ENCODE measurements at places on chromosomes 2 and 18.

GRCh38 chr2:143431316-143431715 is 302.1 kb downstream of the ARHGAP15 start:
- DNase-seq: no peak

DNA sequence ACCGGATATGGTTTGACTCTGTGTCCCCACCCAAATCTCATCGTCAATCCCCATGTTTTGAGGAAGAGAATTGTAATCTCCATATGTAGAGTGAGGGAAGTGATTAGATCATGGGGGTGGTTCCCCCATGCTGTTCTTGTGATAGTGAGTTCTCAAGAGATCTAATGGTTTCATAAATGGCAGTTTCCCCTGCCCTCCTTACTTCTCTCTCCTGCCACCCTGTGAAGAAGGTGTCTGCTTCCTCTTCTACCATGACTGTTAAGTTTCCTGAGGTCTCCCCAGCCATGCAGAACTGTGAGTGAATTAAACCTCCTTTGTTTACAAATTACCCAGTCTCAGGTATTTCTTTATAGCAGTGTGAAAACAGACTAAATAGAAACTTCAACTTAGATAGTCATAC is 69.5 kb downstream of the SESTD1 start:
- DNase-seq: no peak

- DNase-seq: no peak
These were observed 29.7 kb downstream of the TWSG1 start for GRCh38 chr18:9364242-9364641.

DNA sequence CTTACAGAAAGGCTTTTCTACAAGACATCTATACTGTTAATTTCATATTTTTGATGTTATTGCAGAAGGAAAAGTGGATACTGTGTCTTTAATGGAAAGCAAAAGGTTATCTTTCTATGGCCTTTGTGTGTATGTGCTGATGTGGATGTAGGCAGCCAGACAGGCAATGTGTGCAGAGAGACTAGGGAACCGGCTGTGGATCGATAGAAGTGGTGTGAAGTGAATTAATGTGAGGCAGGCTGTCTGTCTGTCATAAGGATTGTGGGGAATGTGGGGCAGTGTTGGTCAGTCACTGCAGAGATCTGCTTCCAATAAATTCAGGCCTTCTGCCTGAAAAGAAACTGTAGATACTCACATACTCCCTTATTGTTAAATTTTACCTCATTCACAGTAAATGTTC is 156.7 kb downstream of the WDR7 start:
- DNase-seq: no peak

DNA sequence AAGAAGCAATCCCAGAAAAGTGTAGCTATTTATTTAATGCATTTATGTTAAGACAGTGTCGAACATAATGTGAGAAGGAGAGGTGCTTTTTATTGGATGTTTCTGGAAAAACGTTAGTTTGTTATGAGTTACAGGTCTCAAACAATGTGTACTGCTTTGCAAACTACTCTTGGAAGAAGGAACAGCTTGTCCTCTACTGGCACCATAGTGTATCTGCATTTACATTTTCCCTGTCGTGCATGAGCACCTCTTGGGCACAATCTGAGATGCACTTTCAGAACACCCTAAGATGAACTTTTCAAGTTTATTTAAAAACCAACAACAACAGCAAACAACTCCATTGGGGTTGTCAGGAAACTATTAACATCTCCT is 22.8 kb downstream of the CCNYL1 start:
- no peak for DNase-seq

DNA sequence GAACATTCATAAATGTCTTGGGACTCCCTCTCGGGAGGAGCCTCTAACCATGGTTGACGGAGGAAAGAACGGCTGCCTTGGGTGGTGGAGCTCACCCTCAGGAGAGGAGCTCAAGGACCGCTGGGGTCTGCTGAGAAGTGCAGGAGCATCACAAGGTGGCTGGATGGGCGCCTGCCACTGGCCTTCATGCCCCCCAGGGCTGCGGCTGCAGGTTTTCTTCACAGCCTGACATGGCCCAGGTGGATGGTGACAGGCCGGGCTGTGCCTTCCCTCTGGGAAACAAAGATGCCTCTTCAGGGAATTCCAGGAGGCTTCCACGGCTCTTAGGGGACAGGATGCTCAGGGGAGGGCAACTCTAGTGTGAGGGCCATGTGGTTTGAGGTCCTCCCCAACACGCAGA is 119.5 kb upstream of the PXDN start:
- DNase-seq: no peak

GRCh38 chr2:118061135-118061955 is 26.9 kb upstream of the INSIG2 start:
- no peak for DNase-seq

GRCh38 chr2:189558516-189559272 is 21.9 kb downstream of the SLC40A1 start:
- DNase-seq: no peak

- no peak for DNase-seq
These were observed 228.6 kb upstream of the CHST9 start for GRCh38 chr18:27413495-27414401.

- no peak for DNase-seq
These were observed 215.5 kb downstream of the TNS1 start for GRCh38 chr2:217787160-217787877.

GRCh38 chr2:48414980-48415835 is 114.7 kb upstream of the STON1 start:
- no peak for DNase-seq

- DNase-seq: no peak
These were observed 32.8 kb downstream of the AOX1 start for GRCh38 chr2:200618590-200619021.

GRCh38 chr18:66560094-66560493 is 43.8 kb downstream of the CDH19 start:
- DNase-seq: no peak

GRCh38 chr2:8545695-8546611 is 135.9 kb upstream of the ID2 start:
- DNase-seq: no peak

DNA sequence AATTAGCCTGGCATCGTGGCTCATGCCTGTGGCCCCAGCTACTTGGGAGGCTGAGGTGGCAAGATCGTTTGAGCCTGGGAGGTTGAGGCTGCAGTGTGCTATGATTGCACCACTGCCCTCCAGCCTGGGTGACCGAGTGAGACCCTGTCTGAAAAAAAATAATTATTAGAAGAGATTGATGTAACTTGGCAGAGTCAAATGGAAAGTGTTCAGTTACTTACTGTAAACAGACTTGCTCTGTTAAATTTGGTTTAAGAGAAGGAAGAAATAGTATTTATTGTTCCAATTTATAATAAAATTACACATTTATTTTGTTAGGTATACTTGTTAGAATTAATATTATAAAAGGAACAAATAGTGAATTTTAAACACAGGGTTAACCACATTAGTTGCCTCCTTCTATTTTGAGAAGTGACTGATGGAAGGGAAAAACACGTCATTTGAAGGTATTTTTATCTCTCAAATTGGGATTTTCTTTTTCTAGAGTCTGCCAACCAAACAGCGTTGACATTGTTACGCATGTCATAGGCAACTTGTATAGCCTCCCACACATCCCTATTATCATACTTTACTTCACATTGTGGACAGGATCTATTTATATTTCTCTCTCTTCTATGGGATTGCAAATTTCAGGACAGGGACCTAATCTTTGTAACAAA is 118.8 kb upstream of the B3GNT2 start:
- no peak for DNase-seq

- no peak for DNase-seq
These were observed 36.0 kb downstream of the FARP2 start for GRCh38 chr2:241391892-241392665.

- DNase-seq: no peak
These were observed 62.6 kb downstream of the C18orf63 start for GRCh38 chr18:74378179-74378682.

DNA sequence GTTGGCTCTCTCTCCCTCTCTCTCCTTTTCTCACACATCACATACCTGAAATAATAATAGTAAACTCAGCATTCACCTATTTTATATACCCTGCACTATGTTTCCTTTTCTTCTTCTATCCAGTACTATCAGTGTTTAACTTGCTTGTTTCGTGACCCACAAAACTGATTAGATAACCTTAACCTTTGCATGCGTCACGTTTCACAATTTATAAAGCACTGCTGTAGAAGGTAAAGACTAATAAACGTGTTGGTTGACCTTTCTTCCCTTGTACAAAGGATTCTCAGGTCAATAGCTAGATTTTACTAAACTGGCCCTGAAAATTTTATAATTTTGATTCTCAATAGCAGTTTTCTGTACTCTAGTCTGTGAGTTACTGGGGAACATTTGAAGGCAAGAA is 791.7 kb downstream of the DPP10 start:
- no peak for DNase-seq

DNA sequence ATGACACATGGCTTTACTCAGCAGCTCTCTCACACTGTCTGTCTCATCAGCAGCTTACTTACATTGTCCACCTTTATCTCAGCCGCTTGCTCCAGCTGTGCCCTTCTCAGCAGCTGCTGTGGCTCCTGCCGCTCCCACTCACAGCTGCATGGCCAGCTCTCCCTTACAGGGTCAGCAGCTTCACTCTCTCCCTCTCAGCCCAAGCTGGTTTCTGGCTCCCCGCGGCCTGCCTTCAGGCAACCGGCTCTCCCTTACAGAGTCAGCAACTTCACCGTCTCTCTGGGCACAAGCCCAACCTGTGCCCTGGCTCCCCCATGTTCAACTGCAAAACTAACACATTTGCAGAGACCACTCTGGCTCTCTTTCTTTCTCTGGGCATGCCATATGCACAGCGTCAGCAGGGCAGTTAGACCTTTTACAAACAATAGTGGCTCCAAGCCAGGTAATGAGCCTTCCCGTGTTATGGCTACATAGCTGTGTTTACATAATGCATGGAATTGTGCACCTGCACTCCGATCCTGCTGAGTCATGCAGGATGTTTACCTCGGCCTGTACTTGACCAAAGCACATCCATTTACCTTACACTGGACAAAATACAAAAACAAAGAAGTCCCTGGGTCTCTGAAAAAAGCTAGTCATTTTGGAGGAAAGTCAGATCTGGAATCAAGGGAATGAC is 167.3 kb downstream of the DOK6 start:
- DNase-seq: no peak

DNA sequence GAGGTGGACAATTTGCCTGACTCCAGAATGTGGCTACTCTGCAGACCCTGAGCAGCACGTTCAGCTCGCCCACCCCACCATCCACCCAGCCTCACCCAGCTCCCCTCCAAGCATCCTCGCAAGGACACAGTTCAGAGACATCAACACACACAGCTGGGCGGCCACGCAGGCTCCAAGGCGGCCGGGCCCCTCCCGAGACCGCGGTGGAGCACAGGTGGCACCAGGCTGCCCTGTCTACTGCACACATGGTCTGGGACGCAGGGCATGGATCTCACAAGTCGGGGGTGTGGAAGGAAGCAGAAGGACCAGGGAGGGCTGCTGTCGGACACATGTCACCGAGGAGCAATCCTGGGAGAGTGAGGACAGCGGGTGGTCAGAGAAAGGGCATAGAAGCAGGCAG is 36.2 kb downstream of the AQP12A start:
- no peak for DNase-seq

DNA sequence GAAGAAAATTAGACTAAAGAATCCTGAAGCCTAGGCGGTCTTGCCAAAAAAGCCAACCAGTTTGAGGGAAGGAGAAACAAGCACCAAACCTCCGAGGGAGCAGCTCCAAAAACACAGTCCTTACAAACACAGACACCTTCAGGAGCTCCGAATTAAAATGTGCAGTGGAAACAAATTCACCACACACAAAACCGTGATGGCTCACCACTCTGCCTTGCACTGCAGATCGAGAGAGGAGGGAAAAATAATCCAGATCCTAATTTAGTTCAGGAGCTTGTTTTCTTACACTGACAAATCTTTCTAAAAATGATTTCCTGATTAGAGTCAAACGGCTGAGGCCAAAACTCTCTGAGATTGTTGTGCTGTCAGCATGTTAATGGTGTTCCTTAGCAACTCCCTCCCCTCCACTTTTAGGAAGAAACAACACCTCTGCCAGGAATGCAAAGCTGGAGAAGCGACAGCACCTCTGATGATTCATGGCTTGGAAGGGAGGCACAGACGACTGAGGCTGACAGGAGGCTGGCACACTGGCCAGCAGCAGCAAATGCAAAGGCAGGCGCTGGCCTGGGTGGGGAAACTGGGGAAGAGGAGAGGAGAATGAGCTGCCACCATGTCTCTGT is 249.4 kb upstream of the KLHL29 start:
- no peak for DNase-seq

- no peak for DNase-seq
These were observed 52.9 kb upstream of the NABP1 start for GRCh38 chr2:191625016-191625415.

Data from activated CD8-positive, alpha-beta memory T cell treated with anti-CD3 and anti-CD28 coated beads for 1 hour (primary cell).